Naive thymus-derived CD4-positive, alpha-beta T cell (primary cell): ENCODE measurements at places on chromosomes 12 and 14.

GRCh38 chr14:50523271-50524041, 8.9 kb downstream of the MAP4K5 start:
- no peak for DNase-seq

DNA sequence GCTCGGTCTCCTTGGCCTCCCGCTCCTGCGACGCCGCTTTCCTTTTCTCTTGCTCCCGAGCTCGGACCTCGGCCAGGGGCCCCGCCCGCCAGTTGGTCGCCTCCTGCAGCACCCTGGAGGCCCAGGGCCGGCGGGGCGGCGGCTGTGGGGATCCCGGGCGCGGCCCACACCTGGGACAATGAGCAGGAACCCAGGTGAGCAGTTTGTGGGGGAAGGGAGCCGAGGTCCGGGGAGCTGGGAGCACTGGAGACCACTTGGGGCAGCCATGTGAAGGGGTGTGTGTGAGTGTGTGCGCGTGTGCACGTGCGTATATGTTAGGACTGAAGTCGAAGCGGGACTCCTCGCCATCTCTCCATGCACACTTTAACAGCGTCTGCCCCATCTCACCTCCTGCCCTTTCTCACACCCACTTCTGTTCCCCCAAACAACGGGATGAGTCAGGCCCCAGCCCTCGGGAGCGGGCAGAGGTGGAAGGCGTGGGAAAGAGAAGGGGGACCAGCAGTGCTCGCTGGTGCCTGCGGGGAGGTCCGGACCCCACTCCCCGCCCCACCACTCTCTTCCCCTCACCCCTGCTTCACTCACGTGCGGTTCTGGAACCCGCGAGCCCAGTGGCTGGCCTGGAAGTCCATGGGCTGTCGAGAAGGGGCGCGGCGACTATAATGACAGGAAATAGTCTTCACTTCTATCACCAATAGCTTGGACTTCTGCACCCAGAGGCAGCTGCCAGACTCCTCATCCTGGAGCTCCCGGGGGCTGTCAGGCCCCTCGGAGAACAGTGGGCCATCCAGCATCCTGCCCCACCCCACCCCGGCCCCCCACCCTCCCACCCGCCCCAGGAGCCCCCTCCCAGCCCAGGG, 450 bp downstream of the DDN start:
- no peak for DNase-seq

DNA sequence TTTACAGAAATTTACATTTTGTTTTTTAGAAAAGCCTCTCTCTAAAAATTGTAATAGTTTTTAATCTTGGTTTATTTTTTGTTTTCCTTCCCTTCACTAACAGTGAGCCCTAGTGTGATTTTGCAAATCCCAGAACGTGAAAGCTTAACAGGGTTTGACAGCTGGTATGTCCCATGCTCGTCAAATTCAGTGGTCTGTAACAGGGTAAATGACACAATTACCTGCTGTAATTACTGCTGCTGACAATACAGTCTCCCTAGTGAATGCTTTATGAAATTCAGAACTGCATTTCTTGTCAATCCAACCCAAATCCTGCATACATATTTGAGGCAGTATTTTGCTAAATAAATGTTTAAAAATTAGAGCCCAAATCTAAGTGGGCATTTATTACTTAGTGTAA, 249.2 kb downstream of the NELL2 start:
- no peak for DNase-seq

- DNase-seq: no peak
Measured at GRCh38 chr12:110379197-110379596, 24.3 kb downstream of the ANAPC7 start.

DNA sequence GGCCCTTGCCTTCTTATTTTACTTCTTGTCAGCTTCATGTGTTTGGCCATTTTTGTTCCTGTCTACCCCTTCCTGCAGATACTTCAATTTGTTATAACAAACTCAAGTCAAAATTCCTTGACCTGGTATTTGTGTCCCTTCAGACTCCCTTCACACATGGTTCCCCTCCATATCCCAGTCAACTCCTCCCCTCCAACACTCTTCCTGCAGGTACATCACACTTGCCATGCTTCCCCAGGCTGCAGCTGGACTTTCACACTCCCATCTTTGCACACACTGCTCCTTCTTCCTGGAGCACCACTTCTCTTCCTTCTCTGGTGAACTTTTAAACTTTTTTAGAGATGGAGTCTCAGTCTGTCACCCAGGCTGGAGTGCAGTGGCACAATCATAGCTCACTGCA, 18.9 kb upstream of the FIGNL2 start:
- no peak for DNase-seq

- DNase-seq: no peak
Measured at GRCh38 chr12:11725686-11726085, 76.2 kb downstream of the ETV6 start.

- no peak for DNase-seq
Measured at GRCh38 chr12:3958534-3958933, 85.3 kb upstream of the PARP11 start.

DNA sequence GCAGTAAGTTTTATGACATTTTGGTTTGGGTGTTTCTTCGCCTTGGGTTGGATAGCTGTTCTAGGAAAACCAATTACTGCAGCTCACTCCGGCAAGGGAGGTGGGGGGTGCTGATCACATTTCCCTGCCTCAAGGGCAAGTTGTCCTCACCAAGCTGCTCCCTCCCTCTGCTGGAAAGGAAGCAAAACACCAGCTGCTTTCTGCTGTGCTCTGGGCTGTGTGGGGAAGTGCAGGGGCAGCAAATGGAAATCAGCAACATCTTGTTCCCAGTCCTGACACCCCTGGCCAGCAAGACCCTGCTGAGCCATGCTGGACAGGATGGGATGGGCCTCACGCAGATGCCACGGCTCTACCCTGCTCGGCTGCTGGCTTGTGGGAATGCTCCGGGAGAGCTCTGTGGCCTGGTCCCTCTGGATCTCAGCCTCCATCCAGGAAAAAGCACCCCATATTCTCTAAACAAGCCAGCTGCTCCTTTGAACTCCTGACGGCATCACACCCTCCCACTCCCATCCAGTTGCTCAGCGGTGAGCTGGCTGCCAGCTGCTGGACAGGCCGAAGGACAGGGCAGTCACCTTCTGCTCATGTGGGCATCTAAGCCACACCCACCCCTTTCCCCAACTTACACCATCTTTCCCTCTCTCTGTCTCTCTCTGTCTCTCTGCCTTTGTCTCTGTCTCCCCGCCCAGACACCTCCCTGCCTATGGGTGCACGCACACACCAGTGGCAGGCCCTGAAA, 52.4 kb upstream of the EIF5 start:
- no peak for DNase-seq

DNA sequence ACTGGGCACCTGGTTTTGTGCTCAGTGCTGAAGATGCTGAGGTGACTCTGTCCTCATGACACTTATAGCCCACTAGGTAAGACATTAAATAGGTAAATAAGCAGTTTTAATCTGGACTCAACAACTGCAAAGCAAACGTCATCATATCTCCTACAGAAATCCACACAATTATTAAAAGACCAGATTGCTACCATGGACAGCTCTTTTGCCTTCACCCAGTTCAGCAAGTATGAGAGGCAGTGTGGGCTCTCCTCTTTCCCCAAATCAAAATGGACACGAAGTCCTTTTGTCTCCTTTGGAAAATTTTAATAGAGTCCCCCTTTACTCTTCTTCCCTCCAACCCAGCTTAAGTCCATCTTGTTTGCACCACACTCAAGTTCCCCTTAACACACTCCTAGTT, 171.1 kb downstream of the RPAP3 start:
- no peak for DNase-seq

DNA sequence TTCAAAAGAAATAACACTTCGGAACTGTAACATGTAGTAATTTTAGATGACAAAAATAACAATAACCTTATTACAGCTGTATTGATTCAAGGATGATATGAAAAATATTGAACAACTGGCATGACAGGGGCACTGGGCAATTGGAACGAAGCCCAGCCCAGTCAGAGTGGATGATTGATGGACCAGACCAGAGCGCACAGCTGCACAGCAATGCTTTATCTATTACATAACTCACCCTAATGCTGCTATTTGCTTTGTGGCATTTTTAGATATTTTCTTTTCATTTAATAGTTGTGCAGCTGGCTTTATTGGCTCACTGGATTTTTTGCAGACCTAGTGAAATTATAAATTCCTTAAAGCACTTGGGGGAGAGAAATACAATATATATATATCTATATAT, 26.9 kb upstream of the FERMT2 start:
- no peak for DNase-seq

GRCh38 chr12:113057565-113058485, 1.3 kb downstream of the DTX1 start:
- DNase-seq: no peak

- DNase-seq: no peak
Measured at GRCh38 chr12:70948976-70949336, 28.4 kb upstream of the PTPRR start.

- no peak for DNase-seq
Measured at GRCh38 chr14:46788994-46789393, 137.4 kb upstream of the RPL10L start.
